Small intestine (tissue), 16 donors: ENCODE measurements at places on chromosomes 12 and 14. TPM values are rescaled to one million over a fixed set of nuclear protein-coding genes. Genes with fewer than 3 reads are reported as not detected.

GRCh38 chr12:92242907-92243306, 97.3 kb upstream of the BTG1 start:
- H3K4me3 ChIP-seq, result no peak overlapping the region
- no peaks in the 10 kb centered on the region for H3K36me3 ChIP-seq
- no peak for DNase-seq

- peaks cover 23% of the 10 kb centered on the region for H3K36me3 ChIP-seq
- no peaks in the 10 kb centered on the region for H3K27me3 ChIP-seq
- DNase-seq, result peak; percentile 38
- H3K27ac ChIP-seq, result peak overlapping the region; percentile 95
- H3K4me3 ChIP-seq, result peak overlapping the region; percentile 91
These were observed 1.1 kb downstream of the KMT2D start for GRCh38 chr12:49059299-49060171.

GRCh38 chr14:92460916-92461579, 52.5 kb upstream of the RIN3 start:
- no peaks in the 10 kb centered on the region for H3K27me3 ChIP-seq
- no peaks in the 10 kb centered on the region for H3K4me1 ChIP-seq
- no peaks in the 10 kb centered on the region for H3K36me3 ChIP-seq
- H3K4me3 ChIP-seq, result no peak overlapping the region
- H3K27ac ChIP-seq, result peak overlapping the region; percentile 49
- DNase-seq, result no peak

- H3K36me3 ChIP-seq, result no peaks in the 10 kb centered on the region
- no peak overlapping the region for H3K4me3 ChIP-seq
- no peak overlapping the region for H3K27ac ChIP-seq
These were observed 292.6 kb upstream of the CAND1 start for GRCh38 chr12:66976526-66976925.

- no peak overlapping the region for H3K27ac ChIP-seq
- no peaks in the 10 kb centered on the region for H3K27me3 ChIP-seq
- no peaks in the 10 kb centered on the region for H3K36me3 ChIP-seq
- DNase-seq, result no peak
These were observed 403.3 kb upstream of the ATP2B1 start for GRCh38 chr12:90111791-90112580.

DNA sequence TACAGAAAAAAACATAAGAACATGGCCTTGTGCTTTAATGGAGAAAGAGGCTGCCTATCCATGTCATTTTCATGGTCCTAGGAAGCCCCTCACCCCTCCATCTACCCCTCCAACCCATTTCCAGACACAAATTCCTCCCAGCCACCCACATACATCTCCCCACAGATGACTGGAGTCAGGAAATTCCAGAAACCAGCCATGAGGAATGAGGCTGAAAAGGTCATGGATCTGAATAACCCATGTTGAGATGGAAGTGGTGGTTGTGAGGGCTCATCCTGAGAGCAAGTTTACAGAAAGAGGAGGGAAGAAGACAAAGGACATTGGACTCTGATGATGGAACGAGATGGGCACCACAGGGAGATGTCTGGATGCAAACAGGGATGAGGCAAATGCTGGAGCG, 23.9 kb upstream of the C12orf42 start:
- H3K27ac ChIP-seq, result no peak overlapping the region
- no peaks in the 10 kb centered on the region for H3K4me1 ChIP-seq
- no peaks in the 10 kb centered on the region for H3K36me3 ChIP-seq
- no peak for DNase-seq
- H3K4me3 ChIP-seq, result no peak overlapping the region
- H3K27me3 ChIP-seq, result no peaks in the 10 kb centered on the region

DNA sequence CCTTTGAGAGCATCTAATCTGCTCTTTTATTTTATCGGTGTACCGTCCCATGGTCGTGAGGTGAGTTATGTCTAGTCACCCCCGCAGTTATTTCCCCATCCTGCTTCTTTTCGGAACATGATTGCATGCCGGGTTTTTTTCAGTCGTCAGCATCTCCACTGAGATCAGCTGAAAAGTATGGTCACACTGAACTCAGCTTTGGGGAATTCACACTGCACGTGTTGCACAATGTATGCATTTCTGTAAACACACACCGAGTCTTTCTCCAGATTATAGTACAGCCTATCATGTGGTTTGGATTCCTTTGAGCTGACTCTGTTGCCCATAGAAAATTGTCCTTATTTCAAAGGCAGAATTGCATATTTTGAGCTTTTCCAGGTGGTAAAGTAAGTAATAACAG, 24.6 kb downstream of the PLXNC1 start:
- H3K27me3 ChIP-seq, result no peaks in the 10 kb centered on the region
- no peak overlapping the region for H3K4me3 ChIP-seq
- no peaks in the 10 kb centered on the region for H3K4me1 ChIP-seq
- peak; percentile 32 for DNase-seq

GRCh38 chr12:118098911-118099671, 4.7 kb downstream of the VSIG10 start:
- peaks cover 1% of the 10 kb centered on the region for H3K36me3 ChIP-seq
- no peaks in the 10 kb centered on the region for H3K4me1 ChIP-seq
- DNase-seq, result peak; percentile 61
- peak overlapping the region; percentile 59 for H3K27ac ChIP-seq

DNA sequence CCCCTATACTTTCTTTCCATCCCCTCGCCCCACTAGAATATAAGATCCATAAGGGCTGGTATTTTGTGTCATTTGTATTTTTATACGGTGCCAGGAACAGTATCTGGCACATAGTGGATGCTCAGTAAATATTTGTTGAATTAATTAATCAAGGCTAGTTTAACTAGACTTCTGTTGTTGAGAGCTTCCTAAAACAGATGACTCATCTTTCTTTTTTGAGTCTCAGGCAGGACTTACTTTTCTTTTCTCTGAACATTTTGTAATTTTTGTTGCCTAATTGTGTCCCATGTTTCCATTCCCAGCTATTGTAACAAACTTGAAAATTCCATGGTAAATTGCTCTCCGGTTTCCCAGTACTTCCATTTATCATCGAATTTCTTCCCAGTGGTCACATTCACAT, 16.7 kb downstream of the STK38L start:
- H3K4me3 ChIP-seq, result no peak overlapping the region
- H3K27ac ChIP-seq, result no peak overlapping the region
- no peaks in the 10 kb centered on the region for H3K36me3 ChIP-seq
- no peaks in the 10 kb centered on the region for H3K27me3 ChIP-seq

DNA sequence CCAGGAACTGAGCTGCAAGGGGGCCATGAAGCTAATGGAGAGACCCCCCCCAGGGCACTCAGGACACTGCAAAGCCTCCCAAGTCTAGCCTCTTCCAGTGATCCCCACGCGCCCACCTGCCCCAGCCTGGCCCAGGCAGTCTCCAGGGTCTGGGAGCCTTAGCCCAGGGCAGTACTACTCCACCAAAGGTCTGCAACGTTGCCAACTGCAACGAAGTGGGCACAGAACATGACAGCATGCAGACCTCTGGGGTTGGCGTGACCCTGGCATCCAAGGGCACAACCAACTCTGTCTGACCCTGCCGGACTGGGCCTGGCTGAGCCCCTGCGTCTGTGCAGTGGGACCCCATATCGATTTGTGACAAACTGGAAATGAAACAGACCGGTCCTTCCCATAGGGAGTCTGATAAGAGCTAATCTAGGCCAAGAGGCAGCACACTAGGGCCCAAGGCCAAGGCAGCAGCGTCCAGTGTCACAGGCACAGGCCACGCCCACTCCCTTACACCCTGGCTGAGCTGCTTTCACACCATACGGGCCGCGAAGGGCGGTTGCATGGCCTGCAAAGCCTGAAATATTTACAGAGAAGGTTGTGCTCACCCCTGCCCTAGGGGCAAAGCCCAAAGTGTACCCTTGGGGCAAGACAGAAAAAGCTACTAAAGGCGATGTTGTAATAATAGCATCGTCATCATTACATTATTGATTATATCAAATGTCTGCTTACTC, 76.7 kb downstream of the NCOR2 start:
- H3K27ac ChIP-seq, result no peak overlapping the region
- H3K4me3 ChIP-seq, result no peak overlapping the region
- DNase-seq, result peak; percentile 91
- H3K27me3 ChIP-seq, result no peaks in the 10 kb centered on the region

DNA sequence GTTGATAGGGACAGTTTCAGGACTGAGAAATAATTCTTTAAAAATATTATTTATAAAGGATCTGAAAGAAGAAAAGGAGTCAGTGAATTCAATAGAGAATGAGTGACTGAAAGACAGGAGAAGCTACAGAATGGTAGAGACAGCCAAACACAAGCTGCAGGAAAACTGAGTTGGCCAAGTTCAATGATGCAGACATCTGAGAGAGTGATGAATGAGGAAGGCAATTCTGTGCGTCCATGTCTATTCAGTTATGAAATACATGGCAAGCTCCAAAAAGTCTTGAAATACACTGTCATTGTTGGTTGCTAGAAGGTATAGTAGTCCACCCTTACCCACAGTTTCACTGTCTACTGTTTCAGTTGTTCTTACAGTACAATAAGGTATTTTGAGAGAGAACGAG, 6.8 kb downstream of the LRRC74A start:
- no peak overlapping the region for H3K27ac ChIP-seq
- no peaks in the 10 kb centered on the region for H3K36me3 ChIP-seq
- no peak overlapping the region for H3K4me3 ChIP-seq
- no peak for DNase-seq
- no peaks in the 10 kb centered on the region for H3K27me3 ChIP-seq
- H3K4me1 ChIP-seq, result peaks cover 13% of the 10 kb centered on the region

DNA sequence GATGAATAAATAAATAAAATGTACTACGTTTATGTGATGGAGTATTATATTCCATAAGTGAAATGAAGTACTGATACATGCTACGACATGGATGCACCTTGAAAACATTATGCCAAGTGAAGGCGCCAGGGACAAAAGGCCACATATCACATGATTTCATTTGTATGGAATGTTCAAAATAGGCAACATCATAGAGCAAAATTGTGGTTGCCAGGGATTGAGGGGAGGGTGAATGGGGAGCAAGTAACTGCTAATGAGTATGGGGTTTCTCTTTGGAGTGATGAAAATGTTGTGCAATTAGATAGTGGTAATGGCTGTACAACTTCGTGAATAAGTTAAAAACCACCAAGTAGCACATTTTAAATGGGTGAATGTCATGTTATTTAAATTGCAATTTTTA, 132.8 kb downstream of the SLC38A4 start:
- H3K4me1 ChIP-seq, result no peaks in the 10 kb centered on the region
- H3K36me3 ChIP-seq, result no peaks in the 10 kb centered on the region

GRCh38 chr12:57521525-57522010, 1.1 kb upstream of the MBD6 start:
- peak overlapping the region; percentile 100 for H3K27ac ChIP-seq
- peak; percentile 54 for DNase-seq
- H3K4me1 ChIP-seq, result peaks cover 11% of the 10 kb centered on the region
- H3K27me3 ChIP-seq, result no peaks in the 10 kb centered on the region
- H3K36me3 ChIP-seq, result peaks cover 12% of the 10 kb centered on the region
- no peak overlapping the region for H3K4me3 ChIP-seq

- H3K36me3 ChIP-seq, result no peaks in the 10 kb centered on the region
- H3K4me1 ChIP-seq, result no peaks in the 10 kb centered on the region
- H3K4me3 ChIP-seq, result no peak overlapping the region
- peaks cover under 1% of the 10 kb centered on the region for H3K27me3 ChIP-seq
These were observed 24.7 kb upstream of the BEGAIN start for GRCh38 chr14:100611811-100612480.

GRCh38 chr12:108305991-108306501, 33.1 kb downstream of the CMKLR1 start:
- no peak overlapping the region for H3K27ac ChIP-seq
- no peak for DNase-seq
- H3K27me3 ChIP-seq, result no peaks in the 10 kb centered on the region
- no peak overlapping the region for H3K4me3 ChIP-seq
- no peaks in the 10 kb centered on the region for H3K4me1 ChIP-seq

- no peaks in the 10 kb centered on the region for H3K27me3 ChIP-seq
- H3K4me1 ChIP-seq, result peaks cover 9% of the 10 kb centered on the region
- peak overlapping the region; percentile 61 for H3K27ac ChIP-seq
- peak overlapping the region; percentile 36 for H3K4me3 ChIP-seq
- DNase-seq, result peak; percentile 25
These were observed 46.1 kb downstream of the CYP46A1 start for GRCh38 chr14:99729991-99730875.

GRCh38 chr12:75714462-75715322, 203.3 kb upstream of the KRR1 start:
- DNase-seq, result no peak
- H3K4me3 ChIP-seq, result no peak overlapping the region
- H3K4me1 ChIP-seq, result no peaks in the 10 kb centered on the region
- H3K27ac ChIP-seq, result no peak overlapping the region
- H3K27me3 ChIP-seq, result no peaks in the 10 kb centered on the region

- no peaks in the 10 kb centered on the region for H3K36me3 ChIP-seq
- peaks cover 8% of the 10 kb centered on the region for H3K4me1 ChIP-seq
- no peak overlapping the region for H3K27ac ChIP-seq
- H3K4me3 ChIP-seq, result no peak overlapping the region
- peak; percentile 27 for DNase-seq
These were observed 17.5 kb downstream of the NIN start for GRCh38 chr14:50813544-50813863.

GRCh38 chr14:104107611-104108569, 22.4 kb downstream of the ASPG start:
- H3K36me3 ChIP-seq, result no peaks in the 10 kb centered on the region
- H3K4me1 ChIP-seq, result no peaks in the 10 kb centered on the region
- DNase-seq, result no peak

- no peak overlapping the region for H3K4me3 ChIP-seq
- no peaks in the 10 kb centered on the region for H3K27me3 ChIP-seq
- H3K36me3 ChIP-seq, result no peaks in the 10 kb centered on the region
- no peak overlapping the region for H3K27ac ChIP-seq
- no peaks in the 10 kb centered on the region for H3K4me1 ChIP-seq
These were observed 113.7 kb downstream of the DUSP6 start for GRCh38 chr12:89238593-89238992.

DNA sequence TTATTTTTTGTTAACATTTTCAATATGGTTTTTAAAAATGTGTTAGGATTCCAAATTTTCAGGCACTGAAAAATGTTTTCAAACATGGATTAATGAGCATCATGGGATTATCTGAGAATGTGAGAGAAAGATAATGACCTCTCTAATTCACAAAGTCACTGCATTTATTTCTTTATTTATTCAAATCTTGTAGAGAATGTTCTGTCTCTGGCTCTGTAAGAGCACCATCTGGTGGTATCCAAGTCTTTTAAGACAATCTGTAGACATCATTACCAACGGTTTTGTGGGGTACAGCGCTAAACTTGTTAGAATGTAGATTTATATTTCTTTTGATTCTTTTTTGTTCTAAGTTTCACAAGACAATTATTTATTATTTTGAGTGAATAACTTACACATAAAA, 956.0 kb upstream of the NOVA1 start:
- H3K4me1 ChIP-seq, result no peaks in the 10 kb centered on the region
- no peak overlapping the region for H3K27ac ChIP-seq
- H3K4me3 ChIP-seq, result no peak overlapping the region
- DNase-seq, result no peak
- no peaks in the 10 kb centered on the region for H3K27me3 ChIP-seq
- H3K36me3 ChIP-seq, result no peaks in the 10 kb centered on the region

Gene PZP
- not detected for polyA plus RNA-seq

Gene KLHL33
- polyA plus RNA-seq, result under 0.01 TPM

Gene TCL1B
- 0.06 TPM for polyA plus RNA-seq

Gene FMNL3
- 0.89 TPM for polyA plus RNA-seq

Gene CFAP251
- not detected for polyA plus RNA-seq

Gene ARF6
- polyA plus RNA-seq, result 78.6 TPM

Gene FOXN4
- polyA plus RNA-seq, result 0.03 TPM

Gene HVCN1
- 4.7 TPM for polyA plus RNA-seq

Gene GPR162
- polyA plus RNA-seq, result 6.7 TPM

Gene CCDC38
- polyA plus RNA-seq, result 0.58 TPM

Gene B4GALNT1
- polyA plus RNA-seq, result not detected

Gene IFI27L2
- 23.0 TPM for polyA plus RNA-seq

Gene CLEC2B
- polyA plus RNA-seq, result 7.4 TPM

Gene HCAR2
- 0.52 TPM for polyA plus RNA-seq

Gene CD27
- 1.8 TPM for polyA plus RNA-seq
